ENCODE measurements at places on chromosomes 11 and 22.

GRCh38 chr11:67648140-67648795, 2.3 kb downstream of the ACY3 start:
- DNase-seq = no peak

DNA sequence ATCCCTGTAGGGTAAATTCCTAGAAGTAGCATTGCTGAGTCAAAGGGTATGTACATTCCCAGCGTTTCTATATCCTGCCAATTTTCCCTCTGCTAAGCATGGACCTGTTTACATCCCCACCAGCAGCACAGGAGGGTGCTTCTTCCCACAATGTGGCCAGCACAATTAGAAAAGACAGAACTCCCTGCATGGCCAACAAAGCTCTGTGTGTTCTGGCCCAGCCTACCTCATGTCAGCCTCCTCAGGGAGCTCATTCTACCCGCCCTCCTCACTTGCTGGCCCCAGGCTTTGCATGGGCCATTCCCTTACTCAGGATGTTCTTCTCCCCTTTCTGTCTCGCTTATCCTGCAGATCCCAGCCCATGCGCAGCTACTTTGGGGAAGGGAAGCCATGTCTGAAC, 186.1 kb downstream of the DSCAML1 start:
- DNase-seq = peak; percentile 33

DNA sequence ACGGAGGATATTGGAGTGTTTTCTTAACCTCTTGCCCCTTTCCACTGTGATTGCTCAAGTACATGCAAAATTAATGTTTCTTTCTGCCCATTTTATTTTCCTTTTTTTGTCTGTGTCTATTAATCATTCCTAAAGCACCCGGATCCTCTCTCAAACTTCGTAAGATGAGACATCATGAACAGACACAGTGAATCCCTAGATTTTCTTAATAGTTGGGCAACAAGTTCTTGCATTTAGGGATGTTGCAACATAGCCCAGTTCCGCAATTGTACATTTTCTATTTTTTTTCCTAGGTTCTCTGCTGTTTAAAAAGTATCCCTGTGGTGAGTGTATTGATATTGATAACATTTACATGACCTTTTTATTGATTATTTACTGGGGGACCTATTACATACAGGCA, 2.9 kb downstream of the FAM111A start:
- DNase-seq = no peak

DNA sequence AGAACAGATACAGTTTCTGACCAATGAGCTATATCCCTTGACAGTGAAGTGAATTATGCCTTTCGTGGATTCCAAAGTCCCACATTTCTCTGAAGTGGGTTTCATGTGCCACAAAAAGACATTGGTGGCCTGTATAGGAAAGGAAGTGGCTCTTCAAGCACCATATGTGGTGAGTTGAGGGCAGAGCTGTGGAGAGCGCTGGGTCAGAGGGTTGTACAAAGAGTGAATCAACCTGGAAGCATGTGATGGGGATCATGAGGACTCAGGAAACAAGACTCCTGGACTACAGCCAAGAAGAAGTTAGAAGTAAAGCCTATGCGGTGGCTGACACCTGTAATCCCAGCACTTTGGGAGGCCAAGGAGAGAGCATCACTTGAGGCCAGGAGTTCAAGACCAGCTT, 579 bp upstream of the SLC5A4 start:
- peak; percentile 12 for DNase-seq

- no peak for DNase-seq
These were observed 311.6 kb upstream of the PITPNB start for GRCh38 chr22:28230671-28231070.

GRCh38 chr22:38612217-38613006, 42.4 kb upstream of the DMC1 start:
- no peak for DNase-seq

GRCh38 chr11:114301927-114302326, 5.7 kb downstream of the NNMT start:
- no peak for DNase-seq

DNA sequence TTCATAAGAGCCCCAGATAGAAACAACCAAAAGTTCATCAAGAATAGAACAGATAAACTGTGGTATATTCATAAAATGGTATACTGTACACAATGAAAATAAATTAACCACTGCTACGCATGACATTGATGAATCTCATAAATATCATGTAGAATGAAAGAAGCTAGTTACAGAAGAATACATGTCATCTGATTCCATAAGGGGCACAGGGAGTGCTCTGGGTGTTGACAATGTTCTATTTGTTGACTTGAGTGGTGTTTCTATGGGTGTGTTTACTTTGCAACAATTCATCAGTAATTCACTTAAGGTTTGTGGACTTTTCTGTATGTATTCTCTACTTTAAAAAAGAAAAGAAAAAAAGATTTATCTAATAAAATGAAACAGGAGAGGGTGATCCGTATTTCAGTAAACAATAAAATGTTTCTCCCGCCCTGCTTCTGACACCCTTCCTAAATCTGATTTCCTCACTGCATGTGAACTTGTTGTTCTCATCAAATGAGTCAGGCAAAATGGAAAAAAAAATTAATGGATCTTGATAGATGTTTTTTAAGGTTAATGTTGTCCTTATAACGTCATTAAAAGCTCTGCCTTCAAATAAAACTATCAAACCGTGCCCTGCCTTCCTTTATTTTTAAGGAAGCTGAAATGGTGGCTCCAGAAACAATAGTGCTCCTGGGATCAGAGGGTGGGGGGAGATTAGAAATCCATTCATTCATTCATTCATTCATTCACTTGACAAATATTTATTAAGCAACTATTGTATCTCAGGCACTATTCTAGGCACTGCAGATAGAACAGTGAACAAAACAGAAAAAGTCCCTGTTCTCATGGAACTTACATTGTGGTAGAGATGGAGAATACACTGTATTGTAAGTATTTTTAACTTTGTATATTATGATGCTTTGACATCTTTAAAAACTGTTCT, 77.2 kb upstream of the CD44 start:
- no peak for DNase-seq

DNA sequence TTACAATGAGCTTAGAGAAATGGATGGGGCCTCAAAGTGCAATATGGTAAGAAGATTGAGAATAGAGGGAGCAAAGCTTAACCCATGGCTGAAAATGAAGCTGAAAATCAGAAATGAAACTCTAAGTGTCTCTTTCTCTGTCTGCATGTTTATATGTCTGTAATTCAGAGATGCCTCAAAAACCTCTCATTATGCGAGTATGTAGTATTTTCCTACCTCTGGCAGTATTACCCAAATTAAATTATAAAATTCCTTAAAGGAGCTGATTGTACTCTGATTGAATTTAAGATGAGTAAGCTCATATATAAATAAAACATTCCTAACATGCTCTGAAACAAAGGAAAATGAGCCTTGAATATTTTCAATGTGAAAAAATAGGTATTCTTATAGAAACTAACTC, 39.8 kb upstream of the PRSS23 start:
- no peak for DNase-seq

DNA sequence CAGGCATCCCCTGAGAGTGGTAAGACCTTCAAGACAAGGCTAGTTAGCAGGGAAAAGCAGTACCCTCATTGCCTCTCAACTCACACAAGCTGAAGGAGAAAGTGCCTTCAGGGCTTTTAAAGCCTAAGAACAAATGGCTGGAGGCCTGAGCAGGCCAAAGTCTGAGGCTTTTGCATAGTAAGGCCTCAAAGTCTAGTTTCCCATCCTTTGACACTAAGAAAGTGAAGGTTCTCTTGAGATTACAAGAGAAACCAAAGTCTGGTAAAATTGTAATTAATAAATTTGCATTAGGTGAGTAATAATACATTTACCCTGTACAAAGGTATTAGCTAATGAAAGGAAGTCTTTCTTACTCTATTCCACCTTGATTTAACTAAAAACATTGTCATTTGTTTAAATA, 47.0 kb upstream of the CCDC89 start:
- no peak for DNase-seq

- no peak for DNase-seq
These were observed 136.8 kb downstream of the FDX1 start for GRCh38 chr11:110566577-110566976.

DNA sequence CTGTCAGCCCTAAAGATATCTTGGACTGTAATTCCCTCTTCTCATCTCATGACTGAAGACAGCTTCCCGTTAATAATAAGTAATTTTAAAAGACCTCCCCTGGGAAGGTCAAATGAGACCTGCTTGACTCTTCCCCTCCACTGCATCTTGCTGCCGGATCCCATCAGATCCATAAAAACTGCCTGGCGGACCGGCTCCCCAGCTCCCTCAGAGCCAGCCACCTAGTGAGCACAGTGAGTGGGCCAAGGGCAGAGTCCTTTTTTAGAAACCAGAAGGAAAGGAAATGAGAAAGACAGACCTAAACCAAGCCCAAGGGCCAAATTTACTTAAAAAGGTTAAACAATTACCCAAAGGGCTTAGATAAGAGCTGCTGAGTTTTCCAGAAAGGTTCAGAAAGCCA, 595.3 kb downstream of the OPCML start:
- DNase-seq = no peak

- no peak for DNase-seq
These were observed 129.0 kb downstream of the TEAD1 start for GRCh38 chr11:12803086-12803826.

GRCh38 chr22:16960220-16960883, 47.7 kb downstream of the GAB4 start:
- no peak for DNase-seq

GRCh38 chr22:45885941-45886395, 91.0 kb downstream of the WNT7B start:
- no peak for DNase-seq

- no peak for DNase-seq
These were observed 28.2 kb upstream of the CCDC81 start for GRCh38 chr11:86346513-86346912.

DNA sequence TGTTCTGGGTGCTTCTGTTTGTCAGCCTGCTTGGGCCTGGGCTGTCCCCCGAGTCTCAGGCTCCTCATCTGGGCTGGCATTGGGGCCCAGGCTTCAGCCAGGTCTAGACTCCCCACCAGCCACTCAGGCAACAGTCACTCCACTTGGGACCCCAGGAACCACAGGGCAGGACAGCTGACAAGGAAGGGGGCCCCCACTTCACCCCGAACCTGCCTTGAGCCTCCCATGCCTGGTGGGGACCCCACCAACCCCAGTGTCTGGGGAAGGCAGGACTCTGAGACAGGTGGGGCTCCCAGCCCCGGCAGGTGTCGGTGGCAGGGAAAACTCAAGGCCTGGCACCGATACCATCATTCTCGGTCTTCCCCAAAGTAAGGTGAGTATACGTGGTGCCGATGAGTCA, 11.7 kb upstream of the LTO1 start:
- no peak for DNase-seq

- DNase-seq = no peak
These were observed 741.4 kb downstream of the NTM start for GRCh38 chr11:132111838-132112237.

- no peak for DNase-seq
These were observed 173.7 kb upstream of the SORL1-AS1 start for GRCh38 chr11:121626507-121626875.

GRCh38 chr11:11349870-11350337, 3.1 kb downstream of the CSNK2A3 start:
- DNase-seq = no peak

DNA sequence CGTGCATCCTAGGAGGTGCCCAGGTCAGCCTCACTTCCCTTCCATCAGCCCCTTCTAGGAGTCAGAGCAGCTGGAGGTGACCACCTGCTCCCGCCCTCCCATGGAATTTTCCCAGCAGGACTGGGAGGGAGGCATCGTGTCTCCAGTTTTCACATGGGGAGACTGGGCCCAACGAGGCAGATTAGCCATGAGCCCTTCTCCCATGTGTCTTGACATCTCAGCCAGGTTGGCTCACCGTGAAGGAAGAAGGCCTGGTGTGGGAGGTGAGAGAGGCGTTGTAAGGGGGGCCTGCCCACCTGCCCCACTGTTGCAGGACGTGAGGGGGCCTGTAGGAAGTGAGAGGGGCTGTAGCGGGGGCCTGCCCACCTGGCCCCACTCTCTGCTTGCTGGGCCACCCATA, 1521.4 kb downstream of the BRD1 start:
- DNase-seq = no peak

- DNase-seq = no peak
These were observed 273.2 kb downstream of the DCDC1 start for GRCh38 chr11:31096191-31096805.

GRCh38 chr22:28952857-28953256, 69.5 kb downstream of the ZNRF3 start:
- no peak for DNase-seq

DNA sequence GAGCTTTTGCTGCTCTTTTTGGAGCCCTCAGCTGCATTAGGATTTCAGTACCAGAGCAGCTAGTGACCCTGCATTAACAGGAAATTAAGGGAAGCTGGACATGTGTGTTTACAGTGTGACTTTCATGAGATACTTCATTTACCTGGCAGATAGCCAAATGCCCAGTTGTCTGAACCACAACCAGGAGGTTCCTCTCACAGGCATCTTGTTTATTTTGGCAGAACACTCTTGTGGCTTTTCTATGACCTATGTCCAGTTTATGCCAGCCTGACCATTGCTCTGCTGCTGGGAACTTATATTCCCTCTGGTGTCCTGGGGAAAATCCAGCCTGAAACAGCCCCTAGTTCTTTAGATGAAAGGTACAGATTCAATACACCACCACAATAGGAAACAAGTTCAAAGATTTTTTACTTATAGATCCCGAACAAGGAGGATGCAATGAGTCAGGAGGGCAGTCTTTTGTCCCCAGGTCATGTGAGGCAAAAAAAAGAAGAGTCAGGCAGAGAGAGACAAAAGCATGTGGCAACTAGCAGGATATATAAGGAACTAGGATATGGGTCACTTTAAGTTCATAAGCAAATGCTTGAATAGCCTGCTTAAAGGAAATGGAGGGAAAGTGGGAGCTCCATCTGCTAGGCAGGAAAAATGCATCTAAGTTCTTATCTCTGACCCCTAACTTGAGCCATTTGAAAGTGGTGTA, 379.3 kb downstream of the INSC start:
- peak; percentile 92 for DNase-seq

- DNase-seq = no peak
These were observed 62.7 kb downstream of the STK33 start for GRCh38 chr11:8531312-8531711.

- no peak for DNase-seq
These were observed 194.8 kb upstream of the BLID start for GRCh38 chr11:122310766-122311165.

DNA sequence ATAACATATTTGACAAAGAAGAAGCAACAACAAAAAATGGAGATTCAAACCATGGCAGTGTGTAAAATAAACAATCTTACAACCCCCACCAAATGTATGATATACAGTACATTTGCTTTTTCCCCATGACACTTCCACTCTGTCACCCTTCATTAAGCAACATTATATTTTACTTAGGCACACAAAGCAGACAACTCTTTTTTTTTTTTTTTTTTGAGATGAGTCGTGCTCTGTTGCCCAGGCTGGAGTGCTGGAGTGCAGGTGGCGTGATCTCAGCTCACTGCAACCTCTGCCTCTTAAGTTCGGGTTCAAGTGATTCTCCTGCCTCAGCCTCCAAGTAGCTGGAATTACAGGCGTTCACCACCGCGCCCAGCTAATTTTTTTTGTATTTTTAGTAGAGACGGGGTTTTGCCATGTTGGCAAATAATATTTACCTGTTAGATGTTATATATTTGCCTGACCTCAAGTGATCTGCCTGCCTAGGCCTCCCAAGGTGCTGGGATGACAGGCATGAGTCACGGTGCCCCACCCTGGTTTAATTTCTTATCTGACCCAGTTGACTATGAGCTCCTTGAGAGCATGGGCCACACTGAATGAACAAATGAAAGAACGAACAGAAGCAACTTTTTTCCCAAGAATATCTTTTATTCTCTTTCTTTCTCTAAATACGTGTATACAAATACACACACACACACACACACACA, 5.5 kb upstream of the PCF11 start:
- peak; percentile 35 for DNase-seq

Data from Caki2 (cell line).